T1000 (cell line): ENCODE measurements at places on chromosomes 6 and 20.

- DNase-seq = peak; percentile 40
These were observed 33.7 kb downstream of the SLC9A8 start for GRCh38 chr20:49846206-49846807.

- DNase-seq = no peak
These were observed 43.2 kb downstream of the PPP1R3G start for GRCh38 chr6:5128351-5128750.

GRCh38 chr20:7703551-7703961, 236.7 kb downstream of the HAO1 start:
- no peak for DNase-seq

DNA sequence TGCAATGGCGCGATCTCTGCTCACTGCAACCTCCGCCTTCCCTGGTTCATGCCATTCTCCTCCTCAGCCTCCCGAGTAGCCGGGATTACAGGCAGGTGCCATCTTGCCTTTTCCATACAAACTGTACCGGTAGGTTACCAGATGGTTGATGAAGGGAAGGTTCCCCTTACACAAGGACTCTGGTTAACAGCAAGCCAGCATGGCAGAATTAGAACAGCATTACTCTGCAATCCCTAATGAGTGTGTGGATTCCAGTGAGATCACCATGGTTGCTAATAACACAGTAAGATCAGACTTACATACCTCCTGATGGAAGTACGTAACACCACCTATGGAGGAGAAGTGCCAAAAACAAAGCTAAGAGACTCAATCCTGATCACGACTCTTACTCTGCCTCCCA, 51.7 kb downstream of the TTI1 start:
- no peak for DNase-seq

DNA sequence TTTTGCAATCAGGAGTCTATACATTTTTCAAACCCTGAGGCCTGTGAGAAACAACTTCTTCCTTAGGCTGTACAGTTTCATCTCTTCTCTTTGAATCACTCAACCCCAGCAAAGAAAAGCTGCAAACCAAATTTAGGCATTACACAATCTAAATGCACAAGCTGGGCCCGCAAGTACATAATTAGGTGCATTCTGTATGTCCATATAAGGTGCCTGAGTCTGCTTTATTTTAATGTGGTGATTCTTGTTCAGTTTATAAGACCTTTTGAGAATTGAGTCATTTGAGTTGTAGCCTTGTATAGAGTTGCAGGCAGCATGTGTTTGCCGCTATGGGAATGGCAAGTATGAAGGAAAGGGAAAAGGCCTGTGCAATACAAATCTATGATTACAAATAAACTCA, 709.6 kb upstream of the MARCKS start:
- no peak for DNase-seq

DNA sequence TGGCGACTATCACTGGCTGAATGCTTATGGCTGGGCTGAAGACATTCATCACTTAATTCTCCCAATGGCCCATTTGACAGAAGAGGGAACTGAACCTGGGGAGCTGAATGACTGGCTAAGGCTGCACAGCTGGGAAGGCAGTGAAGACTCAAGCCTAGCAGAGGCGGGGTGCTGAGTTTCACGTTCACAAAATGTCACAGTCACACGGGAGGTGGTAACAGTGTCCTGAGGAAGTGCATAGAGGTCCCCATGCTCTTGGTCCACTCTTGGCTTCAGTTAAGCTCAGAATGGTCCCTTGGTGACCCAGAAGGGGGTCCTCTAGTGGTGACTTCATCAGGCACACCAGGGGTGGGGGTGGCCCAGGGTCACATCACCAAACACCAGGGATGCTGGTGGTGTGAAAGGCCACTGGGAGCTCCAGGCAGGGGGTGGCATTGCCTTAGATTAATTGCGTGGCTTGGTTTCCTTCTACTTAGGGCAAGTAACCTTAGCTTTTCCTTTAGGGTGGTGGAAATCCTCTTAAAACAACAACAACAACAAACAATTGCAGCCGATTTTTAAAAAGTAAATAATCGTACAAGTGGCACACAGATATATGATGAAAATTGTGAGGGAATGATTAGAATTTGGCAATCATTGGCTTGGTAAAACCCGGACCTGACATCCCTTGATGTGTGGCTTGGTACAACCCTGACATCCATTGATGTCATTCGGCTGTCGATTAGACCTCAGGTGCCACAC, 45.0 kb downstream of the SULF2 start:
- no peak for DNase-seq

DNA sequence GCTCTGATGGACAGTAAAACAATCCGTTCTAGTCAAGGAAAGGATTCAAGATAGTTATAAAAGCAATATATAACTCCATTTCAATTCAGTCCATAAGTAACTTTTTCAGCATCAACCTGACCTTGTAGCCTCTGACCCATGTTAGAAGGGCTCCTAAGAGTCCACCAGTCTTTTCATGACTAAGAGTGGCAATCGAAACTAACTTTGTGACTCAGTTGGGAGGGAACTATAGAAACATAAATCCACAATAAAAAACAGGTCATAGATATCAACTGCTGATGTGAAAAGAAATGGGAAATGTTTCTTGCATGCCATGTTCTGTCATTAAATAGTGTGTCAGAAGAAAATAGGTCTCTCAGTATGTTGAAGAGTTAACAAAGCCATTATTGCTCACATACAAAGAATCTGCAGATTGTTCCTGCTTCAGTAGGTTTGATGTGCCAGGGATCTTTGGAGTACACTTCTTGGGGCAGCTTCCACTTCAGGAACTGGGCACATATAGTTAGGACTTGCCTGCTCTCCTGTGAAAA, 16.2 kb upstream of the RBL1 start:
- no peak for DNase-seq

DNA sequence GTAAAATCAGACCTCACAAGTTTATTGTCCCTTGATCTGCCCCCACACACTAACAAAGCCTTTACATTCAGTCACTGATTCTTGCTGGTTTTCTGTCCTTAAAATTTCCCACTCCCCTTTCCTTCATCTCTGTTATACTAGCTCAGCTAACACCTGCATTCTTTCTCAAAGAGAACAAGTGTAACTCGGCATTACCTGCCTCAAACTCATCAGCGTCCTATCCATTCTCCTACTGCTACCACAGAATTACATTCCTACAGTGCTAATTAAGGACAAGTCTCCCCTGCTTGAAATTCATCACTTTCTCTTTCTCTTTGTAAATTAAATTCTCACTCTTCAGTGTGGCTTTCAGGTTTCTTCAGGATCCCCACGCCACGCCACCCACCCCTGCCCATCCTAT, 773.2 kb downstream of the FRK start:
- DNase-seq = no peak

DNA sequence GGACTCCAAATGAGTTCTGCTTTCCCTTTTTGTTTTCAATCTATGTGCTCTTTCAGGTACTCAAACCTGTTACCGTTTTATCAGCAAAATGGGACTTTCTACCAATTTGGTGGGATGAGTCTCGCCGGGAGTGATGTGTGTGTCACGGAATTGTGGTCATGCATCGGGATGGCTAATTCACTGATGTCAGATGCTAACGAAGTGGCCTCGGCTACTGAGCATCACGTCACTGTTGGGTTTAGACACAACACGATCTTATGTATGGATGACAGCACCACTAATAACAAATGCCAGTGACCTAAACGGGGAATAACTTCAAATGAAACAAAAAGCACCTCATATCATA, 1.6 kb upstream of the PCK1 start:
- no peak for DNase-seq

DNA sequence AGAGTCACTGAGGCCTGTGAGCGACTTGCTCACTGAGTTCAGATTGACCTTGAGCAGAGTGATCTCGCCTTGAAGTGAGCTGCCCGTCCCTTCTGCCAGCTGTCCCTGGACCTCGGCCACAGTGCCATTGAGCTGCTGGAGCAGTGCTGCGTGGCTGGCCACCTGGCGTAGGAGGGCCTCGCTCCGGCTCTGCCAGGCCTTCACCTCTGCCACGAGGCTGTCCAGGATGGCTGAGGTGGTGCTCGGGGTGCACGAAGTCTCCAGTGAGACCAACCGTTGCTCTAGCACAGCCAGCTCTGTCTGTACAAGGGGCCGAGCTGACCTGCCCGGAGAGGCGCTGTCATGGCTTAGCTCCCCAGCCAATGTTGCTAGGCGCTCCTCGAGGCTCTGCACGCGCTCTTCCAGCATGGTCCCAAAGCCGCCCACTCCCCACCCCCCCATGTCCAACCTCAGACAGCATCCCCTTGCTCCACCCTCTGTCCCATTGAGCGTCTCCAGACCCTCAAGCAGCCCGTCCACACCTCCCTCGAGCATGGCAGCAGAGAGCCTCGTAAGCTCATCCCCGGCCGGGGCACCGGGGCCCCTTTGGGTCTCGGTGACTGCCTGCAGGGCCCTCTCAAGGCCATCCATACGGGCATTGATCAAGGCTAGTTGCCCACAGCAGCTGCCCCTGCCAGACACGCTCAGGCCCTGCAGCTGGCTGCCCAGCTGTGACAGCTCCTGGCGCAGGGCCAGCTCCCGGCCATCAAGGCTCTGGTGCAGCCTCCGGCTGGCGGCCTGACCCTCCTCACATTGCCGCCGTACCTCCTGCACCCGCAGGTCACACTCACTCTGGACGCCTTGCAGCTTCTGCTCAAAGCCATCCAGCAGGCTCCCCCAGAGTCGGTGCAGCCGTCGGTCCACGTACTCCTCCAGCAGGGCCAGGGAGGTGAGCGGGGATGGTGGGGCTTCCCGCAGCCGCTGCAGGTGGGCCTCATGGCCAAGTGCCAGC, 4.6 kb downstream of the EMILIN3 start:
- DNase-seq = no peak

- no peak for DNase-seq
These were observed 104.1 kb downstream of the HDGFL1 start for GRCh38 chr6:22673474-22673873.

- DNase-seq = no peak
These were observed 119.8 kb downstream of the NFATC2 start for GRCh38 chr20:51422514-51423289.

DNA sequence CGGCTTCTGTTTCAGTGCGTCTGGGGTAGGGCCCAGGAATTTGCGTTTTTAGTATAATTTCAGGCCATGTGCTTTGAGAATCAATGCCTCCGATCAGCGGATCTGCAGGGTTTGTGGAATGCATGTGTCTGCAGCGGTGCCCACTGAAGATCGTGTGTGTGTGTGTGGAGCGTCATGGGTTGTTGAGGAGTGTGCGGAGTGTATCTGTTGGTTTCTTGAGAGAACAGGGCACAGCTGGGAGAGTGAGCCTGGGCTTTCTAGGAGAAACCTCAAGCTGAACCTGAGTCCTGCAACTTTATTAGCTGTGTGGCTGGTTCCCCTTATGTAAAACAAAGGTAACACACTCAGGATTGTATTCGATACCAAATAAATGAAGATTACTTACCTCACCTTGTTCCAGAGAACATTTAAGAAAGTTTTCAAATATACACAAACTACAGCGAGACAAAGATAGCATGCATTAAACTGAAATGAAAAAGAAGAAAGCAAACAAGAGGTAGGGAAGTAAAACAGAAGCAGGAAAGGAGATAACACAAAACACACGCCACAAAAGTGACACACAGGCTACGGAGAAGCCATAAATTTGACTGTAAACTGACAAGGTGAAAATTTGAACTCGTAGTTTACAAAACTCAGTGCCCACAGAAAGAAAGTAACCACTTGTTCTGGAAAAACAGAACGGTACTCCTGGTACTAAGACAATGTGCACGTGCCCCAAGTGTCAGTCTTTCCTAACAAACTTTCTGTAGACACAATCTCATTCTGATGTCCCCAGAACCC, 28.8 kb downstream of the PDE10A start:
- DNase-seq = no peak

DNA sequence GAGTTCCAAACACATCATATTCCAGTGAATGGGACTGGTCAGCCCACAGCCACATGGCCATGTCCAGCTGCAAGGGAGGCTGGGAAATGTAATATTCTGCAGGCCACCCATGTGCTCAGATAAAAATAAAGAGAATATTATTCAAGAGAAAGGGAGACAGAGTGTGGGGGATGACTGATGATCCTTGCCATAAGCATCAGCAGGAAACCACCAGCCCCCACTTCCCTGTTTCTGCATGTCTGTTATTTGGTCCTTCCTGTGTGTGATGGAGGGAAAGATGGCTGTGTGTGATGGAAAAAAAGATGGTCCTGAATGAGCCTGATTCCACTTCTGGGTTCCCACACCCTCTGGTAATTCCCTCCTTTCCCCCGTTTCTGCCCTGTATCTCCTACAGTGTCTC, 13.1 kb upstream of the RSPO4 start:
- DNase-seq = no peak
